PC-9 (cell line): ENCODE measurements at places on chromosomes 7 and 10.
A peak's percentile ranks its signal among the peaks of the same experiment; 100 is the strongest.

- DNase-seq = peak; percentile 59
Observed at GRCh38 chr10:17453373-17454091, 863 bp downstream of the ST8SIA6 start.

DNA sequence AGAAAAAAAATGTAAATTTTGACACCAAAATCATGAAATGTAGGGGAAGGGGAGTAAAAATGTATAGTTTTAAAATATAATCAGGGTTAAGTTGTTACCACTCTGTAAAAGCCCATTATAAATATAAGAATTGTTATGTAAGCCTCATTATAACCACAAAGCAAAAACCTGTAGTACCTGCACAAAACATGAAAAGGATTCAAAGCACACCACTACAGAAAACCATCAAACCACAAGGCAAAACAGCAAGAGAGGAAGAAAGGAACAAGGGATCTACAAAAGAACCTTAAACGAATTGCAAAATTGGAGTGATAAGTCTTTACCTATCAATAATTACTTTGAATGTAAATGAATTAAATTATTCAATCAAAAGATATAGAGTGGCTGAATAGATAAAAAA is 41.0 kb upstream of the CDK6 start:
- no peak for DNase-seq

- DNase-seq = no peak
Observed at GRCh38 chr10:118116715-118117449, 70.1 kb upstream of the RAB11FIP2 start.

- DNase-seq = peak; percentile 47
Observed at GRCh38 chr10:43204042-43204942, 62.6 kb downstream of the RASGEF1A start.

DNA sequence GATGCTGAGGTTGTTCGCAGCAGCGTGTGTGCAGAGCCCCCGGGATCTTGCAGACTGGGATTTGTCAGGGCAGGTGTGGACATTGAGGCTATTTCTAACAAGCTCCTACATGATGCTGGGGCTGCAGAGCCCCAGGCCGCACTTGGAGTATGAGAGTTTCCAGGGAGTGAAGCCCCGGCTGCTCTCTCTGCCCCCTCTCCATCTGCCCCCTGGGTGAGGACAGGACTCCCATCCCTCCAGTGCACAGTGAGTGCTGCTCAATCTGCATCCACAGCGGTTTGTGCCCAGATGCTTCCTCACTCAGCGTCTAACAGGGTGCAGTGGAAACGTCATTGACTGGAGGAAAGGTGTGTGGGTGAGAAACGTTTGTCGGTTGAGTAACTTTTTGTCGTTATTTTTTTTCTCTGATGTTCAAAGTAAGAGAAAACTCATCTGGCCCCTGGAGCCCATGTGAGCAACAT is 25.3 kb downstream of the IL2RA start:
- no peak for DNase-seq
